ENCODE measurements at places on chromosomes 1 and 21.

DNA sequence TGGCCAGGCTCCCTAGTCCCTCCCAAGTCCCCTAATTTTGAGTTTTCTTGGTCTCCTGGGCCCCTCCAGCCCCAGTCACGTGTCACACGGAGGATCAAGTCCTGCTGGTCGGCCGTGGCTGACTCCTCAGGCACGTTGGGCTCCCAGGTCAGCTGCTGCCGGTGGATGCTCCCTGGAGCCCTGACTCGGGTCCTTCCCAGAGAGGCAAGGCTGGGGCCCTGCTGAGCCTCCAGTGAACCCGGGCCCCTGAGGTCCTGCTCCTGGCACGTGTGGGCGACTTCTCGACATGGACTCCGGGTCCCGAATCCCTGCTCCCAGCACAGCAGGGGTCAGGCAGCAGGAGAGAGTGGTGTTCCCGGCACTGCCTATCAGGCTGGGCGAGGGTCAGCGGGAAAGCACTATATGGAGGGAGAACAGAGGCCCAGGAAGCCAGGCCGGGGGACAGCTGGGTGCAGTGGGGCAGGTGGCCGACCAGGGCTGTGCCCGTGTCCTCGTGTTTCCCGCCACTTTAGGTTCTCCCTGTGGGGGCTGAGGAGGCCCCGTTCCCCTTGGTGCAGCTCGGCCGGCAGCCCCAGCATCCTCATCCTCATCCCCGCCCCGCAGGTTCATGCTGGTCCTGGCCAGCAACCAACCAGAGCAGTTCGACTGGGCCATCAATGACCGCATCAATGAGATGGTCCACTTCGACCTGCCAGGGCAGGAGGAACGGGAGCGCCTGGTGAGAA lies 13.2 kb downstream of the TMEM240 start:
- no peak for DNase-seq

DNA sequence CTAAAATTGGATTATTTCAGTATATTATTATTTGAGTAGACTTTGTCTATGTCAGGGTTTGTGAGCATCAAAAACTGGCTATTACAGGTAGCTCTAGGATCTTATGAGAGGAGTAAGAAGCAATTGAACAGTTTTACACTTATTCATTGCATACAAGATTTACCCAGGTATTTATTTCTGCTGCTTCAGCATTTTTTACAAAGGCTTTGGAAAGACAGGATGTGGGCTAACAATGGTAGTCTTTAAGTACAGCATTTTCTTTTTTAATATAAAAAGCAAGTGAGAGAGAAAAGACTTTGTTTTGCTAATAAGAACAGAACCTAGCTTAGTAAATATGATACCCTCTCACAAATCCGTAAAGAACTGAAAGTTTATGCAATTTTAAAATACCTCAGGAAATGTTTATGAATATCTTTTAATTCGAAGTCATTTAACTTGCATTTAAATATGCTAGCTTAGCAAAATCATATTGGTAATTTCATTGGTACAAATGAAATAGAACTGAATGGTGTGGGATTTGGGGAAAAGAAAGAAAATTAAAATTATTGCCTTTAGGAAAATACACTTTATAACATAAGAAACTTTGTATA lies 32.1 kb upstream of the RGS18 start:
- no peak for DNase-seq

- no peak for DNase-seq
Observed at GRCh38 chr1:202642619-202643291, 67.5 kb downstream of the SYT2 start.

GRCh38 chr1:34113362-34113761 lies 51.7 kb downstream of the CSMD2 start:
- DNase-seq: no peak

GRCh38 chr1:200819726-200820125 lies 53.1 kb upstream of the GPR25 start:
- no peak for DNase-seq

DNA sequence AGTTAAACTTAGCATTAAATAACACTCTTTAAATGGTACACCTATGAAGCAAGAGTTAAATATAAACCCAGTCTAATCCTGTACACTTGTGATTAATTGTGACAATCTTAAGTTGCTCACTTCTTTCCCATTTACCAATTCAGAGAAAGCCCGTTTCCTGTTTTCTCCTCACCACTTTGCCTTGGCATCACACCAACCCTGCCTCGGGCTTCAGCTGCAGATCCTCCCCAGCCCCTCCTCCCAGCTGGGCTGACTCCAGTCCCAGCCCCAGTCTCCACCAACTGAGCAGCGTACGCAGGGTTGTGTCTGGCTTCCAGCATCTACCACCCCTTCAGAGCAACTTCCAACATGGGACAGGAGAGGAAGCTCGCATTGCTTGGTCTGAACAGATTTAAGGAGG lies 4.1 kb downstream of the PYCR2 start:
- DNase-seq: peak; percentile 74

DNA sequence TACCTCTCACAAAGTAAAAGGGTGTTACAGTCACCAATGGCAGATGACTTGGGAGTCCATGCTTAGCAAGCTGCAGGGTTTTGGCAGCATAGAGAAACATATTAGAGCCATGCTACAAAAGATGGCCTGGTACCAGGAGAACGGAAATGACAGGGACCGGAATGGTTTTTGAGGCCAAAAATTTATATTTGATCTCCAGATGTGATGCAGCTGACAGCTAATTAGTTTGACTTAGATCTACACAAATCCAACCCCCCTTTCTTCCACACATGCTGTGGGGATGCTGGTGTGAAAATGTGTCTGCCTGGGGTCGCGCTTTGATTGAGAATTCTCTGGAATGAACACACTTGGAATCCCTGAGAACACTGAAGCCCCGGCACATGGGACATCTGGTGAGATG lies 26.5 kb downstream of the SYF2 start:
- no peak for DNase-seq

DNA sequence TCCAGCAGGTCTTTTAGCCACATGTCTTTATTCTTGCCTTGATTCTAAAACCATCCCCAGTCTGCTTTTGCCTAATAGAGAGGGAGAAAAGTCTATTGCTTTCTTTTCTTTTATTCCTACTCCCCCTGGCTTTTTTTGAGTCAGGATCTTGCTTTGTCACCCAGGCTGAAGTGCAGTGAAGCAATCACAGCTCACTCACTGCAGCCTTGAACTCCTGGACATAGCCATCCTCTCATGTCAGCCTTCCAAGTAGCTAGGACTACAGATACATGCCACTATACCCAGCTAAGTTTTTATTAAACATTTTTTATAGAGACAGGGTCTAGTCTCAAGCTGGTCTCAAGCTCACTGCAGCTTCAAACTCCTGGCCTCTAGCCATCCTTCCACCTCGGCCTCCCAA lies 72.5 kb upstream of the PAXBP1 start:
- no peak for DNase-seq

GRCh38 chr1:180238675-180239074 lies 8.6 kb downstream of the LHX4 start:
- no peak for DNase-seq

- DNase-seq: no peak
Observed at GRCh38 chr1:192763243-192763642, 45.6 kb upstream of the RGS2 start.

- peak; percentile 71 for DNase-seq
Observed at GRCh38 chr1:27605796-27606707, 2.1 kb upstream of the AHDC1 start.

DNA sequence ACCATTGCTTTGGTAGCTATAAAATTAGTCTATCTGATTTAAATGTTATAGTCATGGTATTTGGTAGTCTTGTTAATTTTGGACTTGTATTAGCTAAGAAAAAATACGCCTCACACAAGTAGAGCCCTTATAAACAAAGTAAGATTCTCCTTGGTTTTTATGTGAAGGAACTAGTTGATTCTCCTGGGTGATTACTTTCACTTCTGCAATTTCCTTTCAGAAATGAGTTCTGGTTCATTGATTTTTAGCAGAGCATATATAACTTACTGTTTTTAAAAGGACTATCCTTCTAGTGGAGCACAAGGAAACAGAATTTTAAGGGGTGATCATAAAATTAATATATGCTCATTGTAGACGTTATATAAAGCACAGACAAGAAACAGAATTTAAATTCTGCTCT lies 120.1 kb downstream of the BACH1 start:
- no peak for DNase-seq

DNA sequence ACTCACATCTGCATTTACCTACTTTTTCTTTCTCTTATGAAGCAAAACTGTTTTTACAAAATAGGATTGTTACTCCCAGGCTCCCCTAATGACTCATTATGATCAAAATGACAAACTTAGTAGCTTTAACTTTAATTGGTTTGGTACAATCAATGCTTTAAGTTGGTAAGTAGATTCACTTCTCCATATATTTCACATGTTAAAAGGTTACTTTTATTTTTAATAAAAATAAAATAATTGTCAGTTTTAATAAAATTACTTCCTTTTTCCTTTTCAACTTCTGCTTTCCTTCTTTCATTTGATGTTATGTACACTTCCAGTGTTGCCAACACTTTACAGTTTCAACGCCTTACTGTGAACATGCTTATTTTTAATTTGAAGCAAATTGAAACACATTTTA lies 477.6 kb downstream of the SETD4 start:
- DNase-seq: no peak

GRCh38 chr1:76562292-76562691 lies 305.0 kb upstream of the ST6GALNAC5 start:
- no peak for DNase-seq

DNA sequence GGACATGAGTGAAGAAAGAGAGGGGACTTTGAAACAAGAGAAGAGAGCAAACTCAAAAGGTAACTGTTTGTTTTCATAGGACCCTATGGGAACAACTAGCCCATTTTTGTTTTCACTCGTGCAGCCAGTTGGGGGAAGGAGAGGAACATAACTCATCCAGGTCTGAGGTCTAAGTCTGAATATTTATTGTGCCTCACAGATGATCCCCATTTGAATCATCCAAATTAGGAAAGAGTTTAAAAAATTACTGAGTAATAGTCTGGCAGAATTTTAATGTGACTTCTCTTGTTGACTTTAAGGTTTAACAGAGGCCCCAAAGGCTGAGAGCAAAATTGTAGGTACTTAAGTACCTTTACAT lies 10.4 kb upstream of the TSPAN2 start:
- no peak for DNase-seq

DNA sequence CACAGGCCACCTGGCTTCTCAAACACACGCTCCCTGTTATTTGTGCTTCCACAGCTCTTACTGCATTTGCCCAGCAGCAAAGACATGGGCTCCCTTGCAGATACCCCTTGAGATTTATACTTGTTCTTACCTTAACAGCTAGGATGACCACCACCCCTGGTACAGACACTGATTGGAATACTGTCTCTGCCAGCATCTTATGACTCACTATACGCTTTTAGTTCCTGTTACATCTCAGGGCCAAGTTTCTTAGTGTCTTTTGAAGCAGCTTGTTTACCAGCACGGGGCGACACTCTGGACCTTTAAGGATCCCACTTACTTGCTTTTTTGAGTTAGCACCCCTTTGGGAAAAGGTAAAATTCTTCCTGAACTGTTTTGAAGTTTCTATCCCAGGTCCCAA lies 874.8 kb downstream of the KCNT2 start:
- no peak for DNase-seq

GRCh38 chr1:244712669-244713068 lies 59.7 kb downstream of the DESI2 start:
- DNase-seq: no peak

- no peak for DNase-seq
Observed at GRCh38 chr21:44071359-44072104, 35.7 kb upstream of the PWP2 start.

- no peak for DNase-seq
Observed at GRCh38 chr1:151839457-151840403, at the start of gene C2CD4D. Gene C2CD4D, minus strand, starts transcription at chr1:151839820. Its CDS starts 831 bp downstream, at chr1:151838989.

DNA sequence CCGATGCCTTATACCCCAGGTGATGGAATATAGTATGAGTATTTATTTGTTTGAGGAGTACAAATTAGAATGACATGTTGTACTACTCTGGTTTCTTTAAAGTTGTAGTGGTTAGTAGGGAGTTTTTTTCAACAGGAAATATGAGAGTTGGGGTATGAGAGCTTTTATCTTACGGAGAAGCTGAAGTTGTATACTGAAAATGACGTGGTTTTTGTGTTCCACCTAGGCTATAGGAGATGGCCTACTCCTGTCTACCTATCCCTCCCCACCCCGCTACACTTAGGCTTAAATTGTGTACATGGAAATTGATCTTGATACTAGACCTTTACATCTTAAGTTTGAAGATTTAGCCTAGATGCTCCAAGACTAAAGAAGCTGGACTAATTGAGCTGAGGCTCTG lies 6.8 kb upstream of the HAX1 start:
- no peak for DNase-seq

- DNase-seq: no peak
Observed at GRCh38 chr1:185843297-185843869, 109.2 kb downstream of the HMCN1 start.

DNA sequence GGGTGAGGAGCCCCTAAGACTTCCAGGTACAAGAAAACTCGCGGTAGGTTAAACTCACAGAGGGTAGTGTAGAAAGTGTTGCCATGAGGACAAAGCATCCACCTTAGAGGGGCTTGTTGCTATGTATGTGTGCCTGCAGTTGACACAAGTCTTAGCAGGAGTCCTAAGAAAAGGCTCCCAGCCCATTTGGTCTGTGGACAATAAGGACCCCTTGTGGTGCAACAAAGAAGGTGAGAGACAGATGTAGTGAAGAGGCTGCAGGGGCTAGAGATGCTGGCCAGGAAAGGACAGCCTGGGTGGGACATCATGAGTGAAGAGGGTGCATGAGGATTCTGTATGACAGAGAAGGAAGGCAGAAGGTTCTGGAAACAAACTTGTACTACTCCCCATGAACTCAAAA lies 36.3 kb upstream of the IL10 start:
- DNase-seq: no peak

- no peak for DNase-seq
Observed at GRCh38 chr1:172254521-172255222, 165.8 kb upstream of the C1orf105 start.

GRCh38 chr1:180033390-180033789 lies 78.8 kb downstream of the CEP350 start:
- DNase-seq: no peak

- DNase-seq: no peak
Observed at GRCh38 chr1:33735624-33736023, 128.3 kb upstream of the HMGB4 start.

- DNase-seq: no peak
Observed at GRCh38 chr1:170967042-170967910, 31.9 kb downstream of the MROH9 start.

- DNase-seq: no peak
Observed at GRCh38 chr1:79271759-79272158, 265.2 kb upstream of the ADGRL4 start.

DNA sequence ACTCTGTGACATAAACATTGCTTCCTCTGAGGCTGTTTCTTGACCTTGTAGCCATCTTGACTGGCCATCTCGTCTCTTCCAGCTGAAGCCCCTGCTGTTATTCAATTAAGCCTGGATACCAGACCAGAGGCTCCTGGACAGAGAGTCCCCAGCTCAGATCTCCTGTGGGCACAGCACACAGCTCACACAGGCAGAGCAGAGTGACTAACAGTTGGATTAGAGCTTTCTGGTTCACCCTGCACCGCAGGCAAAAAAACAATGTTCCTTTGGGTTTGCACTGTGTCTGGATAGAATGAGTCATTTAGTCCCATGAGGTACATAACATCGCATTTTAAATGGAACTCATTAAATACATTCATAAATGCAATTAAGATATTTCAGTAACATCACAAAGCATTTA lies 33.4 kb upstream of the USH2A start:
- no peak for DNase-seq

Data from ovary (tissue), 10 donors.